Vagina (tissue), 2 donors: ENCODE measurements at places on chromosomes 1 and 21.

GRCh38 chr1:231613419-231614349 lies 12.9 kb upstream of the DISC1 start:
- DNase-seq, result no peak

- DNase-seq, result no peak
These were observed 95.4 kb upstream of the NGF start for GRCh38 chr1:115433483-115433882.

GRCh38 chr1:219085988-219086387 lies 87.7 kb upstream of the LYPLAL1 start:
- DNase-seq, result no peak

- DNase-seq, result no peak
These were observed 685 bp upstream of the SYT6 start for GRCh38 chr1:114154146-114154962.

- no peak for DNase-seq
These were observed 56.7 kb downstream of the RIPK4 start for GRCh38 chr21:41709965-41710822.

GRCh38 chr1:28199328-28200233 lies 23.1 kb upstream of the PTAFR start:
- DNase-seq, result no peak

- no peak for DNase-seq
These were observed 259 bp downstream of the KCNT2 start for GRCh38 chr1:196607981-196608380.

DNA sequence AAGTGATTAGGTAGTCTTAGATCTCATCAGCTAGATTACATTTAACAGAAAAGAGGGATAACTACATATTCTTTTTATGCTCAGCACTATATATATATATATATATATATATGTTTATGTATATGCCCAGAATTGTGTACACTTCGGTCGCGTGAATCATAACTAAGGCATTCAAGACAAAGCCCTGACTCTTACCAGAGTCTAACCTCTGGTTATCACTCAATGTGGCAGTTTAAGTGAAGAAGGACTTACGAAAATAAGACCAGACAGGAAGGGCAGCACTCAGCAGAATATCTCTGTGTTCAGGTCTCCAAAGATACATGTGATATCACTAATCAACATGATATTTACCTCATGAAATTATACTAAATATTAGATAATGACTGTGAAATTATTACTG lies 1326.7 kb downstream of the MRPL39 start:
- DNase-seq, result no peak

GRCh38 chr1:9374748-9375341 lies 82.2 kb downstream of the SPSB1 start:
- no peak for DNase-seq
